Common myeloid progenitor, CD34-positive (primary cell): ENCODE measurements at places on chromosomes 11 and 22.

DNA sequence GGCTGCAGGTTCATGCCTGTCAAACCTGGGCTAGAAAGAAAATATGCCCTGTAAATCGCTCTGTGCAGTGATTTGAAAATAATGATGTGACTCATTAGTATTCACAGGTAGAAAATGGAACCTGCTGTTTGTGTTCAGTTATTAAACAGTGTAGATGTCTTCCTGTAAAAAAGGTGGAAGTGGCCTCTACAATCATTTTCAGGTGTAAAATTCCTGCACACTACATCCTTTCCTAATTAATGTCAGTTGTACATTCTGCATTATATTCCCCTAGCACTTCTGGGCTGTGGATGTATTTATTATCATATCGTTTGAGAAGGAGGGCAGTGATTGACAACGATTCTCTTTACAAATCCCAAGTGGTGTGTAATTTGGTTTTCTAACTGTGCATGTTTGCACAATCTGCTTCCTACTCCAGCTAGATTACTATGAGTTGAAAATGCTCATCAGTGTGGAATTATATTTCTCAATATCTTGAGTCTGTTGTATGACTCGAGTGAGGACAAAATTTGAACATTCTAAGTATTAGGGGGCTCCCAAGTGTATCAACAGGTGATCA is 454.0 kb upstream of the DDI1 start:
- DNase-seq, result no peak

DNA sequence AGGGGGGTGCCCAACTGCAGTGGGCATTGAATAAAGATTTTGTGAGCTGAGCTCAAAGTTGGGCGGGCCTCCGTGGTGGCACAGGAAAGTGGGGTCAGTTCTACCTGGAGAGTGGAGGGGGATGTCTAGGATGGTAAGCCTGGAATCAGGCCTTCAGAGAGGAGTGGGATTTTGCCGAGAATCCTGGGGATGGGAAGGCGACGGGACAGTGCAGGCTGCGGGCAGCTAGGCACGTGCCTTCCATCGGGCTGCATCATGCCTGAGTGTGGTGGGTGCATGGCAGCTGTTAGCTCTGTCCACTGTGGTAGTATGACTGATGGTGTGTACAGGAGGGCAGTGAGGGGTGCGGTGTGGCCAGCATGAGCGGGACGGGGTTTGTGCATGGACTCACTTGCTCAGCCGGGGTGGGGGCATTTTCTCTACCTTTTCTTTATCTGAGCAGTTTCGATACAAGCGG is 3.6 kb downstream of the SHANK3 start:
- DNase-seq, result no peak

DNA sequence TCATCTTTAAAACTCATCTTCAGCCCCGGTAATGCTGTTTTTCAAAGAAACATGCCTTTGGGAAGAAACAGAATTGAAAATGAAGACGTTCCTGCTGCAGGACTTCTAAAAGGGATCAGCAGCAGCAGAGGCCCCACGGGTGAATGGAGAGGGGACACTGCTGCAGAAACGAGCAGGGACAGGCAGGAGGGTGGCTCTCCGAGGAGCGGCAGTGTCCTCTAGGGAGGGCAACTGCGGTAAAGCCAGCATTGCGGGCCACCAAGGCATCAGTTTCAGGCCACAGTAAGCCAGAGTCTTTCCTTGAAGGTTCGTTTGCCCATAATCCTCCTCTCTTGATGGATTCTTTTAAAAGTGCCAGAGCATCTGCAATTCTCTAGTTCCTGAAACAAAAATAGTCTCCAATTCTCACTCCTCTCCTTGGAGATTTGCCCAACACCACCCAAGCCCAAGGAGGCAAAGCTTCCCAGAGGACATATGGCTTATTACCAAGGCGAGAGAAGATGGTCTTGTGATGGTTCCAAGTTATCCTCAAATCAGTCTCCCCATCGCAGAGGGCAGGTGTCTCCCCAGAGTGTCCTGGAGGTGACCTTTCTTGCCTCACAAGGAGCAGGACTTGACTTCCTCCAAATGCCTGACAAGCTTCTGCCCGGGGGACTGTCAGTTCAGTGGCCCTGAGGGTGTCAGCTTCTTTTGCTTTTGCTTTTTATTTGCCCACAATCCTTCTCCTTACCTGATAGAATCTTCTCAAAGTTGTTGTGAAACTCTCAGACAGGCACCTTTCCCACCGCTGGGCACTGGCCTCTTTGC is 341.1 kb upstream of the B3GAT1 start:
- no peak for DNase-seq

GRCh38 chr11:9344061-9344680 is 29.8 kb upstream of the TMEM41B start:
- peak; percentile 46 for DNase-seq

DNA sequence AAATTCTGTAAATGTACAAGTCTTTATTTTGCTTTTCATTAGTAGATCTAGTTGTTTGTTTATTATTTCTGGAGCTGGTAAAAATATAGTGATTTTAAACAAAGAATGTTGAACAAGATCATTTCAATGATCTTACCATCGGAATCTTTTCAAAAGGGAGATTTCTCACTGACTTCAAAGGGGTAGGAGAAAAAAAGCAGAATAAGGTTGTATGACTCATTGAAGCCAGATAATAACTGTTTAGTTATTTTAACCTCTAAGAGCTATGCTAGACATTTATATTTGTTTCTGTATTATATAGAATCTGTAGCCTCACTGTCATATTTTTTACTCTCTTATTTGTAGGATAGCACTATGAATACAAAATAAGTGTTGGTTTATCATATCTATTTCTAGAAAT is 8.1 kb upstream of the PDE3B start:
- DNase-seq, result no peak
